ENCODE measurements at places on chromosomes 1 and 21.

GRCh38 chr1:226061841-226062557, 517 bp upstream of the H3-3A start:
- peak; percentile 80 for DNase-seq

GRCh38 chr1:223176437-223176836, 33.4 kb upstream of the TLR5 start:
- DNase-seq: peak; percentile 54

- peak; percentile 99 for DNase-seq
Measured at GRCh38 chr1:235018161-235018560, 110.5 kb downstream of the TOMM20 start.

- DNase-seq: no peak
Measured at GRCh38 chr1:19123837-19124236, 86.2 kb downstream of the UBR4 start.

DNA sequence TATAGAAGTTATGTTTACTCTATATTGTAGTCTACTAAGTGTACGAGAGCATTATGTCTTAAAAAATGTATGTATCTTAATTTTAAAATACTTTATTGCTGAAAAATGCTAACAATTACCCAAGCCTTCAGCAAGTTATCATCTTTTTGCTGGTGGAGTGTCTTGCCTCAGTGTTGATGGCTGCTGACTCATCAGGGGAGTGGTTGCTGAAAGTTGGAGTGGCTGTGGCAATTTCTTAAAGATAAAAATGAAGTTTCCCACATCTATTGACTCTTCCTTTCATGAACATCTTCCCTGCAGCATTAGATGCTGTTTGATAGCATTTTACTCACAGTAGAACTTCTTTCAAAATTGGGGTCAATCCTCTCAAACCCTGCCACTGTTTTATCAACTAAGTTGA, 95.8 kb downstream of the CDC7 start:
- peak; percentile 44 for DNase-seq

GRCh38 chr1:203695116-203695515, 68.5 kb downstream of the ATP2B4 start:
- no peak for DNase-seq

DNA sequence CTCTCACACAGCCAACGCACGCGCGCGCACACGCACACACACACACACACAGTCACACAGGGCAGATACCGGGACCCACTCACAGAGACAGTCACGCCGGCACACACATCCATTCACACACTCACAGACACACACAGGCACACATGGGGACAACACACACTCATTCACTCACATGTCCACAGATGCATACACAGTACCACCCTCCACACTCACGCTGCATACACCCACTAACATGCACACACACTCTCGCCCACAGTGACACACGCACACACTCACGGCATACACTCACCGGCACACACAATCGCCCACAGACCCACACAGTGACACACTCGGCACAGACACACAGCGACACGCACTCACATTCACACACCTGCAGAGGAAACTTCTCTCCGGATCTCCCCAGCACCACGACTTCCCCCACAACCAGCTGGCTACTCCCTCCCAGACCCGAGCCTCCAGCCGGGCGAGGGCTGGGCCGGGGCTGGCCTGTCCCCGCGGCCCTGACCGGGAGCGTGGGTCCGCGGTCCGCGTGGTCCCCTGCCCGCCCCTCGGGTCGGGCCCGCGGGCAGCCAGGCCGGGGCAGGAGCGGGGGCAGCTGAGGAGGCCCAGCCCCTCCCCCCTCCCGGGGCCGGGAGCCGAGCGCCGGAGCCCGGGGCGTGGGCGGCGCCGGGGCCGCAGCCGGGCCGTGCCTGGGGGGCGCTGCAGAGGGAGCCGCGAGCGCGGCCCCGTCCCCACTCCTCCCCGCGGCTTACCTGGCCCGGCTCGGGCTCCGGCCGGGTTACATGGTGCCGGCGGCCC, 552 bp downstream of the DLGAP3 start:
- DNase-seq: no peak

- DNase-seq: no peak
Measured at GRCh38 chr1:87673748-87674147, 345.1 kb downstream of the LMO4 start.

DNA sequence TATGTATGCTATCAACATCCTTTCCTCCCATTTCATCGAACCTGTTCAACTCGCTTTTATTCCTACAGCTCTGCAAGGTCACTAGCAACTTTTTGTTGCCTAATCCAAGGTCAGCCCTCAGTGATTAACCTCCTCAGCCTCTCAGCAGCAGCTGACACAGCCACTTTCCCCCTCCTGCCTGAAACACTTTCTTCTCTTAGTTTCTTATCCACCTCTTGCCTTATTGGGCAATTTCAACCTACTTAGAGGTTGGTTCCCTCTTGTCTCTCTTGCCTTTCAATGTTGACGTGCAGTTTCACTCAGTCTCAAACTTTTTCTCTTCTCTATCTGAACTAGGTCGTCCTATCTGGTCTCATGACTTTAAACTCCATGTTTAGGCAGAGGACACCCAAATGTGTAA, 156.3 kb downstream of the C1orf94 start:
- no peak for DNase-seq

DNA sequence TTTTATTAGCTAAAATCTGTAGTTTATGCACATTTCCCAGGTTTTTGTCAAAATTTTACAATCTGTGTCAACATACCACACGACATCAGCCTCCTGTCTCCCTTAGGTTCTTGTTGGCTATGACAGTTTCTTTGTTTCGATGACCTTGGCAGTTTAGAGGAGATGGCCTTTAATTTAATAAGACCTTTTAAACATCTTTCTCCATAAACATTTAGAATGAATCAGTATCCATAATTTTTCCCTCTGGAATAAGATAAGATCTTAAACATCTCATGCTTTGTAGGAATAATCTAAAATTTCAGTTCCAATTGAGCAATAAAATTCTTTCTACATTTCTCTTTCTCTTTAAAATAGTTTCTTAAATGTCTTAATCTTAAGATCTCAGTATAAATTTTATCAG, 28.7 kb upstream of the DYRK1A start:
- no peak for DNase-seq

DNA sequence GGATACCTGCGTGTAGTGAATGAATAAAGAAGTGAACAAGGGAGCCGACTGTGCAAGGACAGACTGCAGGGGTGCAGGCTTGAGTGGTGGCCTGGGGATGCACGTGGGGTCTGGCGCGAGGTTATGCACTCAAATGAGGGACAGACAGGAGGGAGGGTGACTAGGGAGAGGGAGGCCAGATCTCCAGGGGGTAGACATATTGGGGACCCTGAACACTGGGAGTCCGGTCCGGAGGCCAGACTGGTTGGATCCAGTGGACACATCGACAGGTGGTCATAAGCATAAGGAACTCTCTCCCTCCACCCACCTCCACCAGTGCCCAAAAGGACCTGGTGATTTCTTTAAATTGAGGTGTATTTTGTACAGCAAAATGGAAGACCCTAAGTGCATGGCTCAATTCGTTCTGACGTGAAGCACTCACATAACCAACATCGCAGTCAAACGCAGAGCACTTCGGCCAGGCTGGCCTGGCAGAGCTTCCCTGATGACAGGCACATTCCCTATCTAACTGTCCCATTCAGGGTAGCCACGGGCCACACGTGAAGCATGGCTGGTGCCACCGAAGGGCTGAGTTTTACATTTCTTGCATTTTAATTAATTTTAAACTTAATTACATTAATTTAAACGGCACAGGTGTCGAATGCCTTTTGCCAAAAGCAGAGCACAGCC, 14.0 kb downstream of the WNT3A start:
- DNase-seq: no peak

DNA sequence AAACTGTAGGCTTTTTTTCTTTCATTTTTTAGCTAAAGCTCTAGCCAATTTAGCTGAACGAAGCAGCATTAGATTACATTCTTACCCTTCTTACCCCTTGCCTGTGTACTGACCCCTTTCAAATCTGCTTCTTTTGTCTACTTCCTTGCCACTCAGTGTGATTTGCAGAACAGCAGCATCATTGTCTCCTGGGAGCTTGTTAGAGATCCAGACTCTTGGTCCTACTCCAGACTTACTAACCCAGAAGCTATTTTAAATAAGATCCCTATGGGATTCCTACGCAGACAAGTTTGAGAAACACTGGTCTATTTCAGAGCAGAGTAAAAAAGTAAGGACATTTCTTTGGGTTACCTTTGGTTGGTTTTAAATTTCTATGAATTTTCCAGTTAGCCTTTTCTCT, 13.8 kb downstream of the LRRC39 start:
- no peak for DNase-seq

GRCh38 chr1:150563340-150564038, 14.3 kb downstream of the ADAMTSL4 start:
- DNase-seq: peak; percentile 70

GRCh38 chr21:26795412-26795805, 49.8 kb downstream of the ADAMTS1 start:
- DNase-seq: no peak
